Mesothelial cell of epicardium (in vitro differentiated cells): ENCODE measurements at places on chromosomes 2 and 18. TPM values are rescaled to one million over a fixed set of nuclear protein-coding genes. Genes with fewer than 3 reads are reported as not detected.

Gene REG3G
- total RNA-seq = not detected in 3 replicates

Gene SLC40A1
- 152 to 156 TPM (median 154 TPM) in 3 replicates for total RNA-seq

Gene CHRNG
- total RNA-seq = 0.11 TPM in 1 of 3 replicates, not detected in the others

Gene HDAC4
- 45.8 to 59.2 TPM (median 48.9 TPM) in 3 replicates for total RNA-seq

Gene COL6A3
- total RNA-seq = 544 to 655 TPM (median 645 TPM) in 3 replicates

Gene PSTPIP2
- 10.6 to 12.7 TPM (median 11.8 TPM) in 3 replicates for total RNA-seq

Gene MPP4
- 0.18 to 0.27 TPM (median 0.27 TPM) in 3 replicates for total RNA-seq

Gene KCNG2
- total RNA-seq = 0.14 TPM in 1 of 3 replicates, not detected in the others

Gene MARCO
- 0.22 to 0.41 TPM (median 0.33 TPM) in 3 replicates for total RNA-seq

Gene ABCG5
- not detected in 3 replicates for total RNA-seq

Gene TSPYL6
- not detected in 3 replicates for total RNA-seq
